ENCODE measurements at places on chromosomes 3 and 15. TPM values are rescaled to one million over a fixed set of nuclear protein-coding genes. Genes with fewer than 3 reads are reported as not detected.

PLA2G4B gene
- 1.00 TPM for total RNA-seq

SLC22A13 gene
- total RNA-seq: not detected

SH2D7 gene
- not detected for total RNA-seq

IGSF11 gene
- total RNA-seq: 6.6 TPM

HDC gene
- not detected for total RNA-seq

ADAMTS7 gene
- total RNA-seq: 2.5 TPM

All from A549 treated with RU486 at 1 μM for 4 hours (cell line).